ENCODE measurements at places on chromosomes 6 and 20.

DNA sequence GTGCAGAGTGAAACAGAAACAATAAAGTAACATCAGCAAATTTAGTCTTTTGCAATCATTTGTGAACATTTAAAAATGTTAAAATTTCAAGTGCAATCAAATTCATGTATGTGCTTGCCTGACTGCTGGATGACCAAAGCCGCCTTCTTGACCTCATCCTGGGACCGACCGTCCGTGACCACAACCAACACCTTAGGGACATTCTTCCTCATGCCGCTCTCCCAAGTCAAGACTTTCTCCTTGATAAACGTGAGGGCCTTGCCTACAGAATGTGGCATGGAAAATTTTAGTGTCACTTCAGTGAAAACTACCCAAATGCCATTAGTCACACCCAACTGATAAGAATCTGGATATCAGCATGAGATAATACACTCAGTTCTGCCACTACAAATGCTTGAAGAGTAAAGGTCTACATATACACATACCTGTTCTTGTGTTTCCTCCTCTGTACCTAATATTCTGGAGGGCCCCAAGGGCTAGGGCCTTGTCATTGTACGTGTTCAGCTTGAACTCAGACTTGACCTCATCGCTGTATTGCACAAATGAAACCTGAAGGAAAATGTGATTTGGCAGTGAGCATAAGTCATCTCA is 86.8 kb downstream of the COL12A1 start:
- DNase-seq = no peak

DNA sequence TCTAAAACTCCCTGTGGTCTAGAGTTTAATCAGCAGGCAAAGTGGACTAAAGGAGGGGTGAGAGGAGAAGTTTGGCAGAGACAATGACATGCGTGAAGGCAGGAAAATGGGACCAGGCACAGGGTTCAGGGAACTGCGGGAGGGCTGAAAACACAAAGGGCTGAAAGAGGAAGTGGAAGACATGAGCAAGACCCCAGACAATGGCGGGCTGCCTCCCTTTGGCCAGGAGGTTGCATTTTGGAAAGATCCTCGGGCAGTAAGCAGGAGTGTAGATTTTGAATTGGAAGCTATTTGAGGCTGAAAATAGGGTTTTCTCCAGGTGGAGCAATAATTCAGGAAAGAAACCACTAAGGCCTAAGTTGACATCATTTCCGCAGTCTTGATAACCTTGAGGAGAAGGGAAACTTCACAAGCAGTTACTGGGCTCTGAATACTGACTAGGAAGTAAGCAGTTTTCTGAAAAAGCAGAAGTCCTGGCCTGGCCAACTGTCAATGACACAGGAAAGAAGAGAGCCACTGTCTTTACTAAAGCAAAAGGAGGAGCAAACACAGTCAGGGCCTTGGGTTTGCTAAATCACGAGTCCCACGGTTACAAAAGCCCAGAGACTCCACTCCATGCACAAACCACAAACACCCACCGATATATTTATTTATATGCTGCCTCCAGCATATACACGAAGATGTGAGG is 3.4 kb downstream of the LY86 start:
- DNase-seq = no peak

GRCh38 chr6:63750400-63750799 is 114.8 kb downstream of the PHF3 start:
- DNase-seq = no peak

DNA sequence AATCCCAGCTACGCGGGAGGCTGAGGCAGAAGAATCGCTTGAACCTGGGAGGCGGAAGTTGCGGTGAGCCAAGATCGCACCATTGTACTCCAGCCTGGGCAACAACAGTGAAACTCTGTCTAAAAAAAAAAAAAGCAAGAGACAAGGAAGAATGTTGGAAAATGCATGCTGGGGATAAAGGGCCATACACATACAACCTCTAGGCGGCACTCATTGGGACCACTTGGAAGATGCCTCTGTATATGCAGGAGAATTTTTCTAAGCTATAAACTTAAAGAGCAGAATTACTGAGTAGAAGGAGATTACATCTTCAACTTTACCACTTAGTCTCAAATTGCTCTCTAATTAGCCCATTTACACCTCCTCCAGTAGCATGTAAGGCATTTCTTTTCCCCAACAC is 42.8 kb downstream of the ZBTB9 start:
- DNase-seq = no peak

DNA sequence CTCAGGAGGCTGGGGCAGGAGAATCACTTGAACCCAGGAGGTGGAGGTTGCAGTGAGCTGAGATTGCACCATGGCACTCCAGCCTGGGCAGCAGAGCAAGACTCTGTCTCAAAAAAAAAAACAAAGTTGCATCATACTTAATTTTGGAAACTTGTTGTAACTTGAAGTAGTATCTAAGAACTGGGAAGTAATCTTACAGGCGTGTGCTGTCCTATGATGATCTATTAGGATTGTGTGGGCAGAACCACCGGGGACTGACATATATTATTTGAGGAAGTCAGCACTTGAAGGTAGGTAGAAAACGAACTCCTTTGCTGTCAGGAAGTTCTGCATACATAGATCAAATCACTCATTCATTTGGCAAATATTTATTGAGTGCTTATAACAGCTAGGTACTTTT is 188.5 kb downstream of the ZNF217 start:
- no peak for DNase-seq

- DNase-seq = no peak
Measured at GRCh38 chr20:25230166-25230831, 17.6 kb upstream of the PYGB start.

GRCh38 chr20:4664691-4665360 is 56.9 kb upstream of the PRND start:
- DNase-seq = no peak

- no peak for DNase-seq
Measured at GRCh38 chr6:168915242-168915641, 338.4 kb downstream of the THBS2 start.

DNA sequence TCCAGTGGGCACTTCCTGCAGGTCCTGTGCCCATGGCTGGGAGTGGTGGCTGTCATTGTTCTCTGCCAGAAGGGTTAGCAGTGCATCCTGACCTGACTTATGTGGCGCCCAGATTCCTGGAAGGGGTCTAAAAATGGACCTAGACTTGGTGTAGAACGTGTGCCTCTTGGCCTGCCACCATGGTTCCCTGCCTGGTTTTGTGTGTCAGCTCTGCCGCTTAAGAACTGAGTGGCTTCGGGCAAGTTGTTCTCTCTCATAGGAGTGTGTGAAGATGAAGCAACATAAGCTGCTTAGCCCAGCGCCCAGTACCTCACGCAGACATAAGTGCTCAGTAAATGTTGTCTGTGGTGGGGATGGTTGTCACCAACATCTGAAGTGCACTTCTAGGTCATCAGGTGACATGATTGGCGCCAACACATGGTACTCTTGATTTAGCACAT is 52.1 kb downstream of the PTPN1 start:
- no peak for DNase-seq

Data from stimulated activated CD4-positive, alpha-beta T cell treated with anti-CD3 and anti-CD28 coated beads, TNF-alpha, amount 100 ng/mL, for 1 hour (primary cell).